ENCODE measurements at places on chromosomes 1 and 21. TPM values are rescaled to one million over a fixed set of nuclear protein-coding genes. Genes with fewer than 3 reads are reported as not detected.

OR2T11 gene
- not detected for total RNA-seq

TNFAIP8L2 gene
- total RNA-seq = 14.8 TPM

TNFRSF14 gene
- total RNA-seq = 42.1 TPM

ISG15 gene
- total RNA-seq = 27.7 TPM

ASPM gene
- 3.2 TPM for total RNA-seq

Measured in omental fat pad (tissue), 4 donors.